ENCODE measurements at places on chromosomes 6 and 20.

GRCh38 chr6:25327432-25327831 is 48.3 kb downstream of the CARMIL1 start:
- DNase-seq, result no peak

DNA sequence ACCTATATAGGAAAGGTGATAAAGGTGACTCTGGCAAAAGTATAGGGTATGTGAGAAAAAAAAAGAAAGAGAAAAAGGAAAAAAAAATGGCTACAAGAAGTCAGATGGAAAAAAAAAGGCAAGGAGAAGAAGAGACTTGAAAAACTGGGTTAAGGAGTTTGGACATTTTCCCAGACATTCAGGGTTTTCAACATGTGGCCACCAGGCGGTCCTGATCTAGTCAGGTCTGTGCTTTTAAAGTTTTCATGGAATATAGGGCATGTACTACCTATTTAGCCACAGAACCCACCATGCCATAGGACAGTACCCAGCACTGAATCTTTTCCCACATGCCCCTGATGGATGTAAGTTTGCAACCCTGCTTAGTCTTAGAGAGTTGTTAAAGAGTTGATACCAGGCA is 433.7 kb downstream of the MAFB start:
- no peak for DNase-seq

DNA sequence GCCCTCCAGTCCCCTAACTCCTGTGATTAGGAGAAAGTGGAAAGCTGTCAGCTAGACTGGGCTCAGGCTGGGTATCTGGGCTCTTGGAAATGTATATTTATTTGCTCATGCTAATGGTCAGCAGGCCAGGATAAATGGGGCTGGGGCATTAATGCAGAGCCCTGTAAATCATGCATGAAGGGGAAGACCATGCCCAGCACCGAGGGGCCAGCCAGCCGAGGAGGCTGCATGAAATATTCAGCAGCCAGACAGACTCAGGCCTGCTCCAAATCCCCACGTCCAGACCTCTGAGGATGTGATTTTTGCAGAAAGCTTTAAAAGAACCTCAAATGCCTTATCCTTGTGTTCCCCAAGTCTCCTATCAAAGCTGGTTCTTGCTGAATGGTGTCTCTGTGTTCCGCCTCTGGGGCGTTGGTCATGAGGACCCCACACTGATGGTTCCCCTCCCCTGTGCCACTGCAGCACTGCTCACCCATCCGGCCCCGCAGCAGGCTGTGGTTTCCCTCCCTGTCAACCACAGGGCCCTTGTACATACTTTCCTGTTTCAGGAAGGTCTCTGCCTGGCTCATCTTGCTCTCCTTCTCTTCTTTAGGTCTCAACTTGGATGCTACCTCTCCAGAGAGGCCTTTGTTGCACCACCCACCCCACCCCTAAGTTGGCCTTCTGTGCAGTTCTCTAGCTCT is 358.4 kb downstream of the CDH26 start:
- DNase-seq, result no peak

DNA sequence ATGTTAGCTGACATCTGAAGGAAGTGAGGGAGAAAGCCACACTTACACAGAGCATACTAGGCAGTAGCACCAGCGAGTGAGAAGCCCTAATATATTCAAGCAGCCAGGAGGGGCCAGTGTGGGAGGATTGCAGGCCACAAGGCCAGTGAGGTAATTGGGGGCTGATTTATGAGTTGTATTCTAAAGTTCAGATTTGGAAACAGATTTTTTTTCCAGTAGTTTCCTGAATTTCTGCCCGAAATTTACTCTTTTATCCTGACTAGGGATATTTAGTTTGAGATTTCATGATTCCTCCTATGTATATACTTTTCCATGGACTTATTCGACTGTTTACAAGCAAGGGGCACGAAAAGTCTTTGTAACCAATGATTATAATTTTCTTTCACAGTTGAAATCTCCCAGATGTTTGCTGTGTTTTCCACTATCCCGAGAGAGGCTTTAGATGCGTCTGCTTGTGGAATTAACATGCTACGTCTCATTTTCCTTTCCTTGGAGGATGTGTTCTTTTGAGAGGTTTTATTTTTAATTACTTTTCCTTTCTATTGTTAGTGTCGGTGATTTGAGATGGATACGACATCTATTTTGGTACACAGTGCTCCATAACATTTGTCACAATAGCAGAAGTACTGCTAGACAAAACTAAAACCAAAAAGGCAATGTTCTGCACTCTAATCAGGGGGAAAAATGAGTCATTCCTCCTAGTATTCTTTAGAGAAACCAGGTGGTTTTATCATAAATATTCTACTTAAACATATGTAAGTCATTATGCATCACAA is 356.3 kb upstream of the HSF2 start:
- no peak for DNase-seq

DNA sequence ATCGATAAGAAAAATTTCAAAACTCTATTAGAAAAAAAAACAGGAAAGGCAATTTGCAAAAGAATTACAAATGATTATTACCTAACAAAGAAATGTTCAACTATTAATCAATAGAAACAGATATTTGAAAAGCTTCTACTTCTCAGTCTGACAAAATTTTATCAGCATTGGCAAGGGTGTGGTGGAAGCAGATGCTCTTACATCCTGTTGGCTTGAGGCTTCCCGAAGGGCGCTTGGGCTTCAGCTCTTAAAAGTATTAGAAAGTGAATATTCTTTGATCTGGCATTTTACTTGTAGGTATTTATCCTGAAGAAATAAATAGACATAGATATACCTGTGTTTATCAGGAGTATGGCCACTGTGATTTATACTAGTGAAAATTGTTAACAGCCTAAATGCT is 38.7 kb downstream of the SLC35D3 start:
- DNase-seq, result no peak

Measured in stimulated activated CD4-positive, alpha-beta T cell treated with anti-CD3 and anti-CD28 coated beads, Interleukin-1b, Interleukin-23, amount 100 ng/mL, for 4 hours (primary cell).